ENCODE measurements at places on chromosomes 3 and 15.

DNA sequence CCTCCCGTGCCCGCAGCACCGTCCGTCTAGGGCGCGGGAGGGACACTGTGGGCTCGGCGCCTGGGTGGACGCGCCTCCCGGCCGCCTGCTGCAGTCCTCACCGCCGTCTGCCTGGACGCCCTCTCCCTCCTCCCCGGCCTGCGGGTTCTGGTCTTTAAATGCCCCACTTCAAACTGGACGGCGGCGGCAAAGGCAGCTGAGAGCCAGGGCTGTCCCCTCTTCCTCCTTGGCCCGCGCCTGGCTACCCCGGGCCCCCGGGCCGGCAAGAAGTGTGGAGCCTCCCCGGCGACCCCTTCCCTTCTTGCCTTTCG is 426 bp downstream of the CBLB start:
- no peak for DNase-seq

DNA sequence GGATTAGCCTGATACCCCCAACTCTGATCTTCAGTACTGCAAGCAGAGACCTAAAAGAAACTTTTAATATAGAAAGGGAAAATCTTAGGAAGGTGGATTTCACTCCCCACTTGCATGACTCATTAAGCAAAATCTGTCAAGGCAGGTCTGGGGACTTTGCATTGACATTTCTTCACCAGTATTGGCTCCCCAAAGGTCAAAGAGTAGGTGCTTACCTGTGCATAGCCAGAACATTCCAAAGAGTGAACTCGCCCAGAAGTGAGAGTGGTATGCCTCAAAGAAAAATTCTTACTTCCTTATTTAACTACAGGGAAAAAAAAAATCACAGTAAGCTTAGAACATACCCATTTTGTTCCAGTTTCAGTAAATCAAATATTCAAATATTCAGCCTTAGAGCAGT is 140.9 kb upstream of the TP63 start:
- DNase-seq: no peak

- no peak for DNase-seq
These were observed 89.2 kb downstream of the SEC22A start for GRCh38 chr3:123290962-123291361.

- no peak for DNase-seq
These were observed 166.7 kb downstream of the RAP2B start for GRCh38 chr3:153328690-153329089.

GRCh38 chr3:29557186-29557585 is 276.3 kb downstream of the RBMS3 start:
- no peak for DNase-seq

DNA sequence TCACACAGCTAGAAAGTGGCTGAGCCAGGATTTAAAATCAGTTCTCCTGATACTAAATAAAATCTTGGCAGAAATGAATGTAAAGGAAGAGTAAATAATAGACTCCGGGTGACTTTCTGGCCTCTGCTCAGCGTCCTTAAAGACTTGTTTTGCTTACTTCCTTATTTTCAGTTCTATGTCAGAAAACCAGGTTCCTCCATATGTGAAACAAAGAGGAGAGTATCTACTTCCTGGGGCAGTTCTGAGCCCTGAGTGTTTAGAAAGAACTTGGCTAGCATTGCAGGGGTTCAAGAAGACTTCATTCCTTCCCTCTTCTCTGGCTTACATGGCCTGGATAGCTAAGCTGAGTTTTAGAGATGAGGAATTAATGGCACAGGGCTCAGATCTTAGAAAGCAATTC is 222.8 kb upstream of the TLE3 start:
- no peak for DNase-seq

- DNase-seq: no peak
These were observed 32.4 kb downstream of the C2CD4A start for GRCh38 chr15:62099094-62099601.

DNA sequence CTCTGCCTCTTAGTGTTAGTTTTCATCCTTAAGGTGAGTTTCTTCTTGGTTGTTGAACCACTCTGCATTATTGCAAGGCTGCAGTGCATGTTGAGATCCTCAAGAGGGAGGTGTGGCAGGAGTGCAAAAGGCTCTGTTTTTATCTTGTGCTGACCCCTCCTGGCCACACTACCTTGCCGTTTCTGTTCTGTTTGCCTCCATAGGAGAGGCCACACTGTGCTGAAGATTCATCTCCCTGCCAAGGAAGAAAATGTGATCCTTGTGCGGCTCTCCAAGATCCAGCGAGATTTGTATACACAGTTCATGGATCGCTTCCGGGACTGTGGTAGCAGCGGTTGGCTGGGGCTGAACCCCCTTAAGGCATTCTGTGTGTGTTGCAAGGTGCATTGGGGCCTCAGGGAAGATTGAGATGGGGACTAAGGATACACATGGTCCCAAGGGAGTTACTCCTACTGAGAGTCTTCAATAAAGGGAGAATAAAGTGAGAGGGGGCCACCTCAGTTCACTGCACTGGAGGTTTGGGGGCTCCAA is 33.0 kb upstream of the TEX264 start:
- DNase-seq: peak; percentile 76

DNA sequence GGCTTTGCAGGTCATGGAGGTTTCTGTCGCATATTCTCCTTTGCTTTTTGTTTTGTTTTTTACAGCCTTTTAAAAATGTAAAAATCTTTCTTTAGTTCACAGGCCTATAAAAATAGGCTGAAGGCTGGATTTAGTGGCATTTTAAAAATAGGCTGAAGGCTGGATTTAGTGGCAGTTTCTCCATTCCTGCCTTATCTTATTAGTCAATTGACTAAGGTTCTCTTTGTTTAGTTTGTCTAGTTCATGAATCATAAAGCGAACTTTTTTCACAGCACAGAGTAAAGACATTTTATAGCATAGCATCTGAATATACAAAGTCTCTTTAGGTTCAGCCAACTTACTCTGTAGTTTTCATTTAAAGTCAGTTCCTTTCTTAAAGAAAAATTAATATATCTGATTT is 31.4 kb downstream of the AP4E1 start:
- no peak for DNase-seq

- DNase-seq: no peak
These were observed 60.0 kb downstream of the RPL22L1 start for GRCh38 chr3:170809975-170810357.

DNA sequence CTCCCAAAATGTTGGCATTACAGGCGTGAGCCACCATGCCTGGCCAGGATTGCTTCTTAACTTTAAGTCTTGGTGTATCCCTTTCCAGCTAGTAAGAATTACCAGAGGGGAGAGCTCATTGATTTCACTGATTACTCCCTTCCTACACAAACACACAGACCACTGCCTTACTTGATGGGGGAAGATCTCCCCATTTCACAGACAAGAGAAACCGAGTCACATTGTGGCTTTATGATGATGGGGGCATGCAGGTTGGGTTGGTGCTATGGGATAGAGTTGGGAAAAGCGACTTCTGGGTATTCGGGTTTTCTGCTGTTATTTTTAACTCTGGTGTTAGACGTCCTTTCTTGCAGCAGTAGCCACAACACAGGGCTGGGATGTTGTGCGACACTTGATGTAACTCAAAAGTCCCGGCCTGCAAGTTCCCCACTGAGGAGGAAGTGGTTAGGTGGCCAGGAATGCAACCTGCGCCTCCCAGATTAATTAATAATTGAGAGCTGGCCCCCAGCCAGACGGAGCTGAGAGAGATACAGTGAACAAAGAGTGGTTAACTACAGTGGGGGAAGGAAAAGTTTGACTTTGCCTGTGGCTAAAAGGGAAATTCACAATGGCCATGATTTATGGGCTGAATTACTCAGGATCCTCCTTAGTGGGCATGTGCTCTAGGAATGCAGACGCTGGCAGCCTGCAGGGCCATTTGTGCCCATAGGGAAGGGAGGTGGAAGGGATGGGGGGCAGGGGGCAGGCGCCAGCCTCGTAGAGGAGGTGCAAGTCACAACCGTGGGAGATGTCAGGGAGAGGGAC is 63.6 kb downstream of the SMAD6 start:
- DNase-seq: peak; percentile 99

DNA sequence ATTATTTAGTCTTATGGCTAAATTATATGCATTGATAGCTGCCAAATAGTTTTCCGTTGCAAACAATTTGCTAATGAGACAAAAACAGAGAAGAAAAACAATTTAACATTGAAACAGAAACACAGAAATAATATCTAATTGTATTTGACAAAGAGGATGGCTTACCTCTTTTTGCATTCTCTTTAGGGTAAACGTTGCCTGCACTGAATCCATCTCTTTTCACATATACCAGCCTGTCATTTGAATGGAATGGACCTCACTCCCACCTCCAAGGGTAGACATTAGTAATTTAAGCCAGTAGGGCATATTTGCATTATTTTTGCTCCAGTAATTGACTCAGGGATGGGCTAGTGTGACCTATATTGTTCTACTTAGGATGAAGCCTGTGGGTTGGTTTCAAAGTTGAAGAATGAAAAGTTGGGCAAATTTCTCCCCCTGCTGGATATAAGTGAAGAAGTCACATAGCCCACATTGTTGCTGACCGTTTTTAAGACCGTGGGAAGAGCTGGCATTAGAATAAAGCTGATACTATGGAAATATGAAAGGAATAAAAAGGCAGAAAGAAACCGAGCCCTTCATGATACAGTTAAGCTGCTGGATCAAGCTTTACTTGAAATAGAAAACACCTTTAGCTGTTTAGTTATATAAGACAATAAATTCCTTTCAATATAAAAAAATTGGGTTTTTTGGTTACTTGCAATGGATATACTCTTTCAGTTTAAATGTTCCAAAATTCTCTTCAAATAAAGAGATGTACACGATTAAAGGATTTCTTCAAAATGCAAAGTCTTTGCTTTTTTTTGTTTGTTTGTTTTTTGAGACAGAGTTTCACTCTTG is 26.9 kb downstream of the PIERCE2 start:
- peak; percentile 68 for DNase-seq

DNA sequence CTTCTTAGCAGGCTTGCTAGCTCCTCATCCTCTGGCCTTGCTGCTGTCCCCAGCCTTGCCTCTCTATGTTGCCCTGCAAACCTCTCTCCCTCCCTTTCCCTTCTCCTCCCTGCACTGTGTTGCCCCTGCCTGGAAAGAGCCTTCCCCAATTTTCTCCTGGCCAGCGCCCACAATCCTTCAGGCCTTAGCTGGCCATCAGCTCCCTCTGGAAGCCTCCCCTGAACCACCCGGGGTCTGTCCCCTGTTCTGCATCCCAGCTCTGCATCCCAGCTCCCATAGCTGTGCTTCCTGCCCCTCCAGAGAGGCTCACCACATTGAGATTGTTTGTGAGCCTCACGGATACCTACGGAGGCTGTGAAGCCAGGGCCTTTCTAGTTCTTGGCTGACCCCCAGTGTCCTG is 23.7 kb downstream of the FAM3D start:
- DNase-seq: no peak

GRCh38 chr3:48532271-48532976 is 24.2 kb downstream of the PFKFB4 start:
- no peak for DNase-seq

- no peak for DNase-seq
These were observed 459.9 kb downstream of the RAP2B start for GRCh38 chr3:153621953-153622352.

- no peak for DNase-seq
These were observed 21.7 kb upstream of the TBC1D21 start for GRCh38 chr15:73851689-73852088.

DNA sequence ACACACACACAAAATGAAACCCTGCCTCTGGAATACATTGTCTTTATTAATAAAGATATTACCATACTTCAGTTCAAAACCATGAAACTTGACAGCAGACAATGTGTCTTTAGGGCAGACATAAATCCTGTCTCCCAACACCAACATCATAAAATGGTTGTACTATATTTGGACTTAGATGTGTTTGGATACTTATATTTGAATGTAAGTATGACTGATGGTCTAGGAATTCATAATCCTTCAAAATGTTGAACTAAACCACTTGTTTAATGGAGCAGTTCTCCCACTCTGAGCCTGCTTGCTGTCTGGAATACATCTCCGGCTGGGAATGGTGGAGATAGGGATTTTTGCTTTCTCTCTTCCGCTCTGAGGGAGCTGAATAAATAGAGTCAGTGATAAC is 10.6 kb downstream of the FBN1 start:
- no peak for DNase-seq

- DNase-seq: no peak
These were observed 32.8 kb upstream of the TOP2B start for GRCh38 chr3:25697553-25697952.

- no peak for DNase-seq
These were observed 26.6 kb upstream of the B3GNT5 start for GRCh38 chr3:183226333-183226890.

- no peak for DNase-seq
These were observed 14.3 kb upstream of the HPS3 start for GRCh38 chr3:149115114-149115513.

DNA sequence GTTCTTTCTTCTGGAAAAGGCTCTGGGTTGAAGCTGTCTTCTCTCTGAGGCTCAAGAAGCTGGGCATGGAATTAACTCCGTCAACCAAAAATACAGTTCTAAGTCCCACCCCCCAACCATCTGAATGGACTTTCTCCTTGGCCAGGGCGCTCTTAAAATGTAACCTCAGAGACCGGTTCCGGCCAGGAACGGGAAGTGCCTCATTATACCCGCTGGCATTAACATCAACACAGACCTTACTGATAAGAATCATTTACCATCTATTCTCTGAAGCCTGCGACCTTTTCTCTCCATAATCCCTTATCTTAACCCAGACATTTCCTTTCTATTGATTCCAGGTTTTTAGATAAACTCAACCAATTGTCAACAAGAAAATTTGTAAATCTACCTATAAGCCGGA is 64.7 kb downstream of the ATP1B3 start:
- peak; percentile 81 for DNase-seq

DNA sequence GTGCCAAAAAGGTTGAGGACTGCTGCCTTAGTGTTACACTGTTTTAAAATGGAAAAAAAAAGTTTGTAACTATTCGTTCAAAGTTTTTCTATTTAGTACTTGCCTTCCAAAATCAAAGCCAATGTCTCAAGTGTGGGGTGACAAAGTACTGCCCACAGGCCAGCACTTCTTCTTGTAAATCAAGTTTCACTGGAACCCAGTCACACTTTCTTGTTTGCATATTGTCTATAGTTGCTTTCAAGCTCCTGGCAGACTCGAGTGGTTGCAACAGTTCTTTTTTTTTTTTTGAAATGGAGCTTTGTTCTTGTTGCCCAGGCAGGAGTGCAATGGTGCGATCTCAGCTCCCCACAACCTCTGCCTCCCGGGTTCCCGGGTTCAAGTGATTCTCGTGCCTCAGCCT is 75.3 kb upstream of the RPL35A start:
- DNase-seq: no peak

- no peak for DNase-seq
These were observed 530.2 kb upstream of the CBLB start for GRCh38 chr3:106398891-106399600.

GRCh38 chr3:99637368-99638111 is 854 bp upstream of the COL8A1 start:
- DNase-seq: peak; percentile 32
